ENCODE measurements at places on chromosomes 6 and 20. TPM values are rescaled to one million over a fixed set of nuclear protein-coding genes. Genes with fewer than 3 reads are reported as not detected.

IPCEF1 gene
- 1.8 TPM for total RNA-seq

SLC16A10 gene
- total RNA-seq, result 0.24 TPM

FOXQ1 gene
- 10.0 TPM for total RNA-seq

LINC00237 gene
- not detected for total RNA-seq

PTK7 gene
- total RNA-seq, result 37.3 TPM

SNRPB2 gene
- total RNA-seq, result 27.3 TPM

TRIM31 gene
- total RNA-seq, result 0.20 TPM

CD24 gene
- total RNA-seq, result 1,371 TPM

FHL5 gene
- total RNA-seq, result 1.8 TPM

CST2 gene
- not detected for total RNA-seq

C20orf202 gene
- 0.24 TPM for total RNA-seq

SUMO4 gene
- total RNA-seq, result 1.1 TPM
